ENCODE measurements at places on chromosomes 4 and X.

GRCh38 chr4:105112274-105112673 lies 34.4 kb upstream of the TET2 start:
- DNase-seq, result no peak

DNA sequence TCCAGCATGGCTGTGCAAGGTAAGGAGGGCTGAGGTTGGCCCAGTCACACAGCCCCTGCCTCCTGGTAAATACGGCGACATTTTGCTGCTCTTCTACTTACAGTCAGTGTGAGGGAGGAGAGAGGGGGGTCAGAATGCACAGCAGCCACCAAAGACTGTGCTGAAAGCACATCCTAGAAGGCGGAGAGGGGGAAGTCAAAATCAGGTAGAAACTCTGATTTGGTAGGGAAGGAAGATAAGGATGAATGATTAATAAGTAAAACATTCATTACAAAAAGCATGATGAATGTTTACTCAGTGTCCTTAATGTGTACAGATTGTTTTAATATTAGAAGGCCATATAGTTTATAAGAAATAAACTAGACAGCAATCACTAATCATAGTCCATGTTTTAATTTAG lies 57.5 kb downstream of the ADD1 start:
- DNase-seq, result no peak

DNA sequence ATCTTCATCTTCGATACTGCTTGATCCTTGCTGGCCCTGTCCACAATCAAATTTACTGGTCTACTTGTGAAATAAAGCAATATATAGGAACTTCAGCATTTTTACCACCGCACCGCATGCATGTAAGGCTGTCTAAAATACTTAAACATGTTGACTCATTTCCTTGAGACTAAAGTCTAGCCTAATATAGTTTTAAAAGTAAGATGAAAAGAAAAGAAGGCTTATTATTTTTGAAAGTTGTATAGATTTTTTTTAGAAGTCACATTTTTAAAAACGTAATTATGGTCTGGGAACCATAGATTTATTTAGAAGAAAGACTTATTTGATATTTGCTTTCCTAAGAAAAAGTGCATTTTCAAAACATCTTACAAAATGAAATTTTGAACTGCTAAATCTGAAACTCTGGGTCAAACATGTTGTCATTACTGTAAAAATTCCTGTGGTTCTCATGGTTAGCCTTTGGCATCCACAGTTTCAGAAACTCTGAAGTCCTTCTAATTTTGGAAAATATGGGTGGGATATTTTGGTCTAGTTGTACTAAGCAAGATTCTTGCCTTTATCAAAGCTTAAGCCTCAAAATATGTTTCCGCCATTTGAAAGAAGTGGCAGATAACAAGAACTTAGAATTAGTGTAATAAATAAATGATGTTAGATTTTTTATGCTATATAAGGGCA lies 423.5 kb upstream of the CTSO start:
- DNase-seq, result no peak

DNA sequence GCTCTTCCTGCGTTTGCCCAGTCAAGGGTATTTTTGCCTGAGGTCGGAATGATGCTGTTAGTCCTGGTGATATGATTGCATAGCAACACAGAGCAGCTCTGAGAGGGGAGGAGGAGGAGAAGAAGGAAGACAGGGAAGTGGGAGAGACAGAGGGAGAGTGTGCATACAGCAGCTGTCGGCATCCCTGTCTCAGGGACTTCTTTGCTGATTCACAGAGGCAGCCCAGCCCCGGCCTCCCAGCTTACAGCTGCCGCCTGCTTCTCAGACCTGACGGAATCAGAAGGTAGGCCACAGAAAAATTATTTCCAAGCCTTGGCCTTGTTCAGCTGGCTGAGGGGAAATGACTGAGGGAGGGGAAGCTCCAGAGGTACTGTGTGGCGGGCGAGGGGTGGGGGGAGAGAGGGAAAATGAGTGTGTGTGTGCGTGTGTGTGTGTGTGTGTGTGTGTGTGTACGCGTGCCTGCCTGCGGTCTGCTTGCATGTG lies 319 bp downstream of the DRP2 start:
- DNase-seq, result no peak

GRCh38 chr4:147678796-147679549 lies 5.0 kb downstream of the PRMT9 start:
- DNase-seq, result no peak

DNA sequence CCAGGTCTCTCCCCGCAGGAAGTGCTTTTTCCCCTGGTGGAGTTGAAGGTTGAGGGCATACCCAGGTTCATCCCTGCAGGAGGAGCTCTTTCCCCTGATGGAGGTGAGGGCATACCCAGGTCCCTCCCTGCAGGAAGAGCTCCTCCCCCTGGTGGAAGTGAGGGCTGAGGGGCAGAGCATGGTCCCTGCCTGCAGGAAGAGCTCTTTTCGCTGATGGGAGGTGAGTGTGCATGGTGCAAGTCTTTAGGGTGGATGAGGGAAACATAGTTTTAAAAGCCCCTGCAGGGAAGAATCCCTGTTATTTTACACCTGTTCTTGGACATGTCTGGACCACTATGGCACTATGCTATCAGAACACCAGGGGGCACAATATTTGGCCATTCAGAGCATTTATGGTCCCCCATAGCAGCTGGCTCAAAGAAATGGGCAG lies 43.7 kb upstream of the PUDP start:
- DNase-seq, result no peak

DNA sequence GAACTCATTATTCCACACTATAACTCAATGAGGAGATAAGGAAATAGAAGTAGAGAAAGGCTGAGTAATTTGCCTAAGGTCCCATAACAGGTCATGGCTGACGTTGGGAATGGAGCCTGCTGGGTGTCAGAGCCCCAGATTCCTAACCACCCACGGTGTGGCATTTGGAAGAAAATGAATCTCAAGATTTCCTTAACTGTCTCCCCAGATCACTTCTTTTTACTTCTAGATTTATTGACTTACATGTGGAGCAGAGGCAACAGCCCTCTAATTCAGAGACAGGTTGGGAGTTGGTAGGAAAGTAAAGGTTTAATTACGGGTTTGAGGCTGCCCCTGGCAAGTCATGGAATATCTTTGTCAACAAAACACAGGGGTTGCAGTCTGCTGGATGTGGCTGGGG lies 134.0 kb downstream of the ARHGAP10 start:
- DNase-seq, result no peak

- no peak for DNase-seq
Observed at GRCh38 chr4:128917781-128918180, 108.3 kb downstream of the JADE1 start.
